ENCODE measurements at places on chromosomes 6 and 20.

GRCh38 chr6:15608396-15608795 is 54.4 kb downstream of the DTNBP1 start:
- DNase-seq = no peak

- no peak for DNase-seq
Measured at GRCh38 chr6:106315765-106316374, 9.7 kb downstream of the ATG5 start.

DNA sequence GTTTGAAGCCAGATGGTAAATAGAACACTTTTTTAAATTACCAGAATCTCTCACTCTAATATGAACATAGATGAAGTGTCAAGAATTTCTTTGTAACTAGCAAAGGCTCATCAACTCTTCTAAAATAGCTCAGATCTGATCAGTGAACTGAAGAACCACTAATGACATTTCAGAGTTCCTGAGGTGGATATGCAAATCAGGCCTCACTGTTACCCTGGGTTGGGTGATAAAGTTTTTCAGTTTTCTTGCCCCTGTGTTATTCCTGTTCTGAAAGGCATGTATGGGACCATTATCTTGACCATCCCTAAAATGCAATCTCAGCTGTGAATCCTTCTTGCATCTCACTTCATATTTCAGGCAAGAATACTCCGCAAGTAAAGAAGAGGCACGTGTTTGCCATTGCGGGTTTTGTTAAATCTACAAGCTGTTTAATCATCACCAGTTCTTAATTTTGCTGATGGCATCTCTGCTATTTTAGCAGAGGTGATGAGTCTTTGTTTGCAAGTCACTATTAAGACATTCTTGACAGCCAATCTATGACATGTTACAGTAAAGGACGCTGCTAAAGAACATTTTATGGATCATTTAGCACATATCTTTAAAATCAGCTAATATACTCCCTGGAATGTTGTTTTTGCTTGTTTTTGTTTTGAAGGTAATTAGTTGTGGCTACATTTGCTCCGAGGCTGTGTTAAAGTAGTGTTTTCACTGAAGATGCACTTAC is 47.9 kb downstream of the KHDC1L start:
- no peak for DNase-seq

DNA sequence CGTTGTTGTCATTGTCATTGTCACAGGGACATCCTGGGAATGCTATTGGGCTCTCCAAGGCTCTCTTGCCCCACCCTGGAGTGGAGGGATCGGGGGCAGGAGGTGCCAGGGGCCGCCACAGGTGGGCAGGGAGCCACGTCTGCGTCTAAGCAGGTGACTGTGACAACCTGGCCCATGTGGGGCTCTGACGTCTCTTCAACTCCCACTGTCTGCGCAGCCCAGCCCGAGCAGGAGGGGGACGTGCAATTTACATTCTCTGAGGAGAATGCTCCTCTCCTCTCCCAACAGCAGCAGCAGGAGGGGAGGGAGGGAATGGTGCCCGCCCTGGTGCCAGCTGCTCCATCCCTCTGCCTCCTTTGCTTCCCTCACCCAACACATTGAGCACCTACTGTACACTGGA is 50.1 kb downstream of the GRM4 start:
- DNase-seq = no peak

GRCh38 chr6:158111987-158112386 is 56.1 kb downstream of the SERAC1 start:
- no peak for DNase-seq

DNA sequence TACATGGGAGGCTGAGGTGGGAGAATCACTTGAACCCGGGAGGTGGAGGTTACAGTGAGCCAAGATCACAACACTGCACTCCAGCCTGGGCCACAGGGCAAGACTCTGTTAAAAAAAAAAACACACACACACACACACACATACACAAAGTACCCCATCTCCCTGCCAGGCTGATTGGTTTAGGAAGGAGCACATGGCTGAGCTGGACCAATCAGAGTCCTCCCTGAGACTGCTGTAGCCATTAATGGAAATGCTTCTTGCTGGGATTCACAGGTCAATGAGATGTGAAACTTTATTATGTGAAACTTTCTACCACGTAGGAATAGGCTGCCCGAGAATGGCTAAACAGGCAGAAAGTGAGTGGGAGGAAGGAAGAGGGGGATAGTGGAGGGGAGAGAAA is 2.9 kb downstream of the TREM1 start:
- no peak for DNase-seq

GRCh38 chr20:60857708-60858107 is 394.4 kb upstream of the CDH4 start:
- DNase-seq = no peak

- no peak for DNase-seq
Measured at GRCh38 chr20:32287231-32287638, 9.8 kb downstream of the KIF3B start.

DNA sequence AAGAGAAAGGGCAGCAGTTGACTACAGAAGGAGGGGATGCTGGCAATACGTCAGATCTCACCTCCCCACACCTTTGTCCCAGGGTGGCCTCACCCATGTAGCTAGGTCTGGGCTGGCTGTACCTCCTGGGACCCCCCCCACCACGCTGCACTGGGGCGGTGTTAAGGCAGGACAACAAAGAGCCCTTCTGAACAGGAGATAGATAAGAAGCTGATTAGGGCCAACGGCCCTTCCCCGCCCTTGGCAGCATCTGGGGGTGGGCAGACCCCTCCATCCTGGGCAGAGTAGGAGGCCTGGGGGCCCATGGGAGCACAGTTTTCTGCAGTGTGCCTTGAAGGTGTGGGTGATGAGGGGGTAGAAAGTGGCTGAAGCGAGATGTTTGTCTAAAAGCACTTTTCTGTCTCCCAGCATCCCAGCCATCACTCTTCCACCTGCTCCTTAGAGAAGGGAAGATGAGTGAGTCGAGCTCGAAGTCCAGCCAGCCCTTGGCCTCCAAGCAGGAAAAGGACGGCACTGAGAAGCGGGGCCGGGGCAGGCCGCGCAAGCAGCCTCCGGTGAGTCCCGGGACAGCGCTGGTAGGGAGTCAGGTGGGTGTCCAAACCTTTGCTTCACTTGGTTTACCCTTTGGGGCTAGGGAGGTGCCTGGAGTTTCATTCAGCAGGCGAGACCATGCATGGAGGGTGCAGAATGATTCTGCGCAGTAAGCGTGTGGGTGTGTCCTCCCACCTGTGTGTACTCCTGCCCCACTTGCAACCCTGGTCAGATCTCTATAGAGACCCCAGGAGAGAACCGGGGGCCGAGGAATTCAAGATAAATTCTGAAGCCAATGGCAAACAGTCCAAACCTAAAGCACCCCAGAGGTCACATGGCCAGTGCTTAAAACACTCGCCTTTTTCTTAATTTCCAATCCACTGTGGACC is 3.9 kb downstream of the HMGA1 start:
- no peak for DNase-seq

DNA sequence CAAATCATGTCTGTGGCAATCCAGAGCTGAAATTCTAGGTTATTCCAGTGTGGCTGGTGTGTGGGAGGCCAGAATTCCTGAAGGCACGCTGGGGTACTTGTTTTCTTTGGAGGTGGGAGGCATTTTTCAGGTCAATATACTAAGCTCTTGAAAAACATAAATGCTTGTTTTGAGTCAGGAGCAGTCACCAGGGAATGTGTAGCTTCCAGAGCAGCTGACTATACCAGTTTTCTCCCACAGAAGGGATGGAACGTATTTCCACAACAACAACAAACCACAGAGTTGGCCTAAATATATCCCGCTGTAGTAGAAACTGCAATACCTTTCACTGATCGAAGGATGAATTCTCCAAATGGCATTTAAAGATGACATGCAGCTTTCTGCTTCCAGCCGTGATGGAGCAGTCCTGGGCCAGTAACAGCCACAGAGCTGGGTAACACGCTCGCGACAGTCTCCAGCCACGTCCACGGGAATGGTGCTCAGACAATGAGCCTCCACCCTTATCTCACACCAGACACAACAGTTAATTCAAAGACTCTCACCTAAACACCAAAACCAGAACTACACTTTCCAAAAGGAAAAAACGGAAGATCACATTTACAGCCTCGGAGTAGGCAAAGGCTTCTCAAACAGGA is 23.2 kb downstream of the CHRNA4 start:
- DNase-seq = no peak

Measured in nucleus accumbens (tissue), 56 donors.